ENCODE measurements at places on chromosomes 3 and 15. TPM values are rescaled to one million over a fixed set of nuclear protein-coding genes. Genes with fewer than 3 reads are reported as not detected.
A peak's percentile ranks its signal among the peaks of the same experiment; 100 is the strongest.

- H3K36me3 ChIP-seq: no peaks in the 10 kb centered on the region
- H3K4me3 ChIP-seq: no peak overlapping the region
- DNase-seq: no peak
- no peak overlapping the region for H3K27ac ChIP-seq
- no peaks in the 10 kb centered on the region for H3K27me3 ChIP-seq
These were observed 9.5 kb downstream of the MTHFS start for GRCh38 chr15:79887054-79887930.

GRCh38 chr3:172094621-172095557 lies 55.5 kb downstream of the FNDC3B start:
- H3K27ac ChIP-seq: no peak overlapping the region
- H3K4me3 ChIP-seq: no peak overlapping the region
- H3K36me3 ChIP-seq: no peaks in the 10 kb centered on the region
- no peaks in the 10 kb centered on the region for H3K4me1 ChIP-seq

DNA sequence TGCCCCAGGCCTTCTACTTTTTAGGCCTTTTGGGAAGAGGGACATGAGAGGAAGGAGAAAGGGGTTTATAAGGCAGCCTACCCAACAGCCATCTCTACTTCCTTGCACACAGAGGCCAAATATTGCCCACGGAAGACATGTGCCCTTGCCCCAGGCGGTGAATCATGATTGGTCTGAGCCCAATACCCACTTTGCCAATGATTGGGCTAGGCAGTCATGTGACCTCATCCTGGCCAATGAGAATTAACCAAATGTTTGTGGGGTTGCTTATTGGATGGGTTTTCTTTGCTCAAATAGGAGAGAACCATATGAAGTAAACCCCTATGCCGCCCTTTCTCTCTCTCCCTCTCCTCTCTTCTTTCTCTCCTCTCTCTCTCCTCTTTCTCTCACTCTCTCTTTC lies 42.2 kb upstream of the ATP1B3 start:
- no peak overlapping the region for H3K4me3 ChIP-seq
- no peaks in the 10 kb centered on the region for H3K4me1 ChIP-seq
- H3K27ac ChIP-seq: no peak overlapping the region
- no peaks in the 10 kb centered on the region for H3K36me3 ChIP-seq
- no peak for DNase-seq
- no peaks in the 10 kb centered on the region for H3K27me3 ChIP-seq

- no peak overlapping the region for H3K4me3 ChIP-seq
- no peaks in the 10 kb centered on the region for H3K27me3 ChIP-seq
- no peaks in the 10 kb centered on the region for H3K4me1 ChIP-seq
- H3K27ac ChIP-seq: no peak overlapping the region
- DNase-seq: no peak
These were observed 3.6 kb upstream of the STARD5 start for GRCh38 chr15:81327516-81327915.

DNA sequence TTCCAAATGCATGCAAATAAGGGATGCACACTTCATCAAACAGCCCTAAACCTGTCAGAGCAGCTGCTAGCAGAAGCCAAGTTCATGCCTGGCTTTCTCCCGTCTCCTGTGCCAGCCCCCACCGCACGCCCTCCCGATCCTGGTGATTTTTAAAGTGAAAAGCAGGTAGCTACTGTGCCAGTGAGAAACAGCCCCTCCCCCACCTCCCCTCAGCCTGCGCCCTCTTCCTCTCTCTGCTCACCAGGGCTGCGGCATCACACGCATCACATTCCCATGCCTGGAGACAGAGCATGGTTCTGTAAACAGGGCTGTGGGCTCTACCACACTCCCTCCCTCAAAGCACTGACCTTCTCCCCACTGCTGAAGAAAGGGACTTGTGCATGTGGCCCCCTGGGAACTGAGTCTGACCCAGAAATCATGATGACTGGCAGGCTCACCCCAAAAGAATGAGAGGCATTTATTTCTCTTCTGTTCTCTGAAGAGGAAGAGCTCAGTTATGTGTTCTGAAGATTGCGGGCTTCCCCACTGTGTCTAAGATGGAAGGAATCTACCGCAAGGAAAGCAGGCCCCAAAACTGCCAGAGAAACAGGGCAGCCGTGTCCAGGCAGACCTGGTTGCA lies 14.5 kb upstream of the SLC6A1 start:
- no peaks in the 10 kb centered on the region for H3K36me3 ChIP-seq
- H3K4me3 ChIP-seq: no peak overlapping the region
- DNase-seq: no peak
- H3K27ac ChIP-seq: no peak overlapping the region
- H3K27me3 ChIP-seq: no peaks in the 10 kb centered on the region

DNA sequence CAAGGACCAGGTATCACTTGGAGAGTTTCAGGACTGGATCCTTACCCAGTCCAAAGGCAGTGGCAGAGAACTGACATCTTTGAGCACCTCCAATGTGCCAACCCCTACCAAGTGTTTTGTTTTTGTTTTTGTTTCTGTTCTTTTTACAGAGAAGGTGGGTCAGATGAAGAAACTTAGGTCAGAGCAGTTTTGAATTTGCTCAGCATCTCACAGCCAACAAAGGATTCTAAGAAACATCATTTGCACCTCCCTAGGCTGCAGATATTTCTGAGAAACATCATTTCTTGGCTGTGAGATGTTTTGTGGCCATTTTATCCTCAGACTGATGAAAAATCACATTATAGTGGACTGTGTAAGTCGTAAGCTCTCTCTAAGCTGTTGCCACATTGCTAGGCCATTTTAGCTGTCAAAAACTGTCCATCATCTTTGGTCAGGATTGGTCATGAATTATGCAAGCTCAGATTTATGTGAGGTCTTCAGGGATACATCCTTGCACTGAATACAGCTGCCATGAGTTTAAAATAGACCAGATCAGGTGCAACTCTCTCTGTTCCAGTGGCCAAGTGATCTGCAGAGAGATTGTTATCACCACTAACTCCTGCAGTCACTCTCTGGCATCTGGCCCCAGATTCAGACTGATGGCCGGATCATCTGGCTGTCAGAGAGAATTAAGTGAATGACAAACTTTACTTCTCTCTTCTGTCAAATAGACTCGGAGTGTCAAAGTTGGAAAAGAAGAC lies 341.5 kb downstream of the EPHB1 start:
- H3K4me3 ChIP-seq: no peak overlapping the region
- H3K4me1 ChIP-seq: no peaks in the 10 kb centered on the region
- DNase-seq: no peak

DNA sequence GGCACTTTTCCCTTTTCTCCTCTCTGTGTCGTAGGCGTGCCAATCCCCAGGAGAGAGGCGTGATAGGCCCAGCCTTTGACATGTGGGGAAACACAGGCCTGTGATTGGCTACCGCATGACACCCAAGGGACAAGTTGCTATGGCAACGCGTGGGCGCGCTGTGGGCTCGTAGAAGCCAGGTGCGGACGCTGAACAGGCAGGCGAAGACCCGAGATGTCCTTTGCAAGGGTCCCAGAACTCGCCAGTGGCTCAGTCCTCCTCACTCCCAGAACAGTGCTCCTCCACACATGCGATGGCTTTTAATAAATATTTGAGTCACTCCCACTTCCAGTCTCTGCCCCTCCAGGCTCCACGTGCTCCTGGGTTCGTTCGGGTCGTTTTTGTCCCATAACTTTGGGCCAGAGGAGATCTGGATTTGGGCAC lies 4.2 kb downstream of the SLC51B start:
- peak overlapping the region; percentile 36 for H3K4me3 ChIP-seq
- no peak overlapping the region for H3K27ac ChIP-seq
- H3K4me1 ChIP-seq: peaks cover 18% of the 10 kb centered on the region
- no peaks in the 10 kb centered on the region for H3K27me3 ChIP-seq
- no peaks in the 10 kb centered on the region for H3K36me3 ChIP-seq

DNA sequence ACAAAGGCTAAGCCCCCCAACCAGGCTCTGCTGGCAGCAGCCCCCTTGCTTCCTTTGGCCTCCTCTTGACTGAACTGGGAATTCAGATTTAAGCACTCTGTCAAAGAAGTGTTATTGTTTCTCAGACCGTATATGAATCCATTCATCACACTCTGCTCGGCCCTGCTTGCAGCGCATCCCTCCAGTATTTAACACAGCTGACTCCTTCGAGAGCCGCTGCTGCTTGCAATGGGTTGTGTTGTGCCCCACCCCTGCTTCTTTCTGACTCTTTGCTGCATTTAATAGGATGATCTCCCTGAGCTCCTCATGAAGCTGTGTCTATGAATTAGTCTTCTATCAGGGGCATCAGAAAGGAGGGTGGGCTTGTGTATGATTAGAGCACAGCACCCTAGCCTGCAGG lies 31.2 kb downstream of the C3orf20 start:
- no peaks in the 10 kb centered on the region for H3K27me3 ChIP-seq
- H3K4me1 ChIP-seq: no peaks in the 10 kb centered on the region
- DNase-seq: no peak
- H3K36me3 ChIP-seq: no peaks in the 10 kb centered on the region

- no peak overlapping the region for H3K4me3 ChIP-seq
- H3K36me3 ChIP-seq: no peaks in the 10 kb centered on the region
- no peaks in the 10 kb centered on the region for H3K4me1 ChIP-seq
- no peaks in the 10 kb centered on the region for H3K27me3 ChIP-seq
- no peak overlapping the region for H3K27ac ChIP-seq
- DNase-seq: no peak
These were observed 73.0 kb downstream of the SPRED1 start for GRCh38 chr15:38325648-38325990.

DNA sequence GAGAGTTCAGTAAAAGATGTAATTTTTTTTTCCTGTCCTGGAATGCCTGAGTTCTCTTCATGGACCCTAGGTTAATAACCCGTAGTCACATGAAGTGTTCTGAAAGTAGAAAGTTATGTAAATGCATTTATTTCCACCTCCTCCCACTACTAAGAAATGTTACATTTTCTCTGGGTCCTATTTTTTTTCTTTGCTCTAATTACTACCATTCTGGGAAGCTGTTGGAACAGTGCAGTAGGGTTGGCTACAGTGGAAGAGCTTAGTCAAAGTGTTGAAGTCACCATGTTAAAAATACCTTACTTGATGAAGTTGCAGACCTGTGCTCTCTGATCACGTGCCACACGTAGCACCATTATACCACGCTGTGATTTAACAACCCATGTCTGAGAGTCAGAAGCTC lies 153.8 kb upstream of the TSC22D2 start:
- H3K27me3 ChIP-seq: no peaks in the 10 kb centered on the region
- no peaks in the 10 kb centered on the region for H3K4me1 ChIP-seq
- H3K27ac ChIP-seq: peak overlapping the region; percentile 28

GRCh38 chr3:62679988-62680387 lies 195.2 kb downstream of the CADPS start:
- no peak overlapping the region for H3K27ac ChIP-seq
- H3K4me1 ChIP-seq: no peaks in the 10 kb centered on the region

DNA sequence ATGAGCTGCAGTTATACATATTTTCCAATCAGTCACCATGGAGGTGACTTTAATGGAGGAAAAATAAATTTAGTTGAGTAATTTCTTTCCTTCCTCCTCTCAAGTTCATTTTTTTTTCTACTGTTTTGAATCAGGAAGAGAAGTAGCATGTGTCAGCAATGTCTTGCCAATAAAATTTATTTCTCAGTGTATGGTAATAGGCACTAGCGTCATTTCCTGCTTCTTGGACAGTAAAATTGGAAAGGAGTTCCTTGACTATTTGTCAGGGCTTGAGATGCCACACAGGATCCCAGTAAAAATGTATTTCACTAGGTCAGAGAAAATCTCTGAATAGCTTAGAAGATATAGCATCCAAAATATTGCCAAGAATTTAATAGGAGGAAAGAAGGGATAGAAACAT lies 605.9 kb downstream of the ROBO1 start:
- H3K27ac ChIP-seq: no peak overlapping the region
- H3K4me3 ChIP-seq: no peak overlapping the region
- H3K27me3 ChIP-seq: no peaks in the 10 kb centered on the region
- no peaks in the 10 kb centered on the region for H3K4me1 ChIP-seq

DNA sequence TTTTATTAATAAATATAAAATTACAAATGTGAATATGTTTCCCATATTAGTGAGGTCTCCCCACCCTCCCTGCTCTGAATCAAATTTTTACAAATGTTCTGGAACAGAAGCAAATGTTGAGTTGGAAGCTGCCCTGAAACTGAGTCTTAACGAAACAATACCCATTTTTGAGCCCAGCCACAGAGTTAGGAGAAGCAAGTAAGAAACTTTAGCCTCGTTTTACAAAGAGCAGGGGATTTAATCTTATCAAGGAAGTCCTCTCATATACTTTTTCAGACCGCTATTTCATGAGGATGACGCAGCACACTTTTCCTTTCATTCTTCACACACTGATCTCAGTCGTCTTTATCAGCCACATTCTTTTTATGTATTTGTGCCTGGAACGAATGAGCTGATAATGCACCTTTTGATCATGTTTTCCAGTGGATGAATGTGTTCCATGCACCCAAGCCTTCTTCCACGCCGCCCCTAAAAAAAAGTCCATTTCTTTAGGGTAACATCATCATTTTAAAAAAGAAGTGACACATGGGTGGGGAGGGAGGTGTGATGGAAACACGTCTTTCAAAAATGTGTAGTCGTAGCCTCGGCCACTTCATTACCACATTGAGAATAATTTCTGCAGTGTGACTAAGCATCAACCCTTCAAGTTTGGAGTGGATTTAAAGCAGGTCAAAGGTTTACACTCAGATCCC lies 48.1 kb downstream of the SETMAR start:
- peak overlapping the region; percentile 6 for H3K4me3 ChIP-seq
- no peak for DNase-seq
- H3K27ac ChIP-seq: peak overlapping the region; percentile 51
- no peaks in the 10 kb centered on the region for H3K36me3 ChIP-seq

DNA sequence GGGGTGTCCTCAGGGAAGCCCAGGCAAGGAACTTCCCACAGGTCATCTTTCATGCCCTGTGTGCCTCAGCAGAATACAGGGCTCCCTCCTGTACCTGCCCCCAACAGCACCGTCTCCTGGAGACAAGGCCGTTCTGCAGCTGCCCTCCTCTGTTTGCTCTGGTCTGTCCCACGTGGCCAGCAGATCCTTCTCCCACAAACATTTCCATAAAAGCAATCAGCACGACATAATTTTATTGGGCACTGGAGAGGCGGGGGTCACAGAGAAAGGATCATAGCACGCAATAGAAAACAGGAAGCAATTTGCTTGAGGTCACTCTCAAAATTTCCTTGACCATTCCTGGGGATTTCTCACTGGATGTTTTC lies 29.4 kb downstream of the STARD5 start:
- peak overlapping the region; percentile 62 for H3K27ac ChIP-seq
- no peak for DNase-seq
- H3K36me3 ChIP-seq: no peaks in the 10 kb centered on the region
- no peaks in the 10 kb centered on the region for H3K27me3 ChIP-seq
- H3K4me1 ChIP-seq: peaks cover 8% of the 10 kb centered on the region
- no peak overlapping the region for H3K4me3 ChIP-seq

GRCh38 chr3:20652231-20652986 lies 466.4 kb upstream of the SGO1 start:
- no peaks in the 10 kb centered on the region for H3K27me3 ChIP-seq
- H3K4me3 ChIP-seq: no peak overlapping the region
- H3K4me1 ChIP-seq: no peaks in the 10 kb centered on the region
- no peaks in the 10 kb centered on the region for H3K36me3 ChIP-seq

MORC1 gene
- not detected for total RNA-seq

ZCWPW2 gene
- total RNA-seq: not detected

FANCD2OS gene
- total RNA-seq: not detected

POTEB2 gene
- not detected for total RNA-seq

HTR3E gene
- total RNA-seq: not detected

HHLA2 gene
- 276 TPM for total RNA-seq

NCEH1 gene
- 9.4 TPM for total RNA-seq
